ENCODE measurements at places on chromosomes 1 and 21. TPM values are rescaled to one million over a fixed set of nuclear protein-coding genes. Genes with fewer than 3 reads are reported as not detected.

GRCh38 chr1:82695443-82695842 is 894.7 kb downstream of the ADGRL2 start:
- DNase-seq = no peak

- DNase-seq = no peak
These were observed 1.7 kb upstream of the EPS15 start for GRCh38 chr1:51520700-51521248.

DNA sequence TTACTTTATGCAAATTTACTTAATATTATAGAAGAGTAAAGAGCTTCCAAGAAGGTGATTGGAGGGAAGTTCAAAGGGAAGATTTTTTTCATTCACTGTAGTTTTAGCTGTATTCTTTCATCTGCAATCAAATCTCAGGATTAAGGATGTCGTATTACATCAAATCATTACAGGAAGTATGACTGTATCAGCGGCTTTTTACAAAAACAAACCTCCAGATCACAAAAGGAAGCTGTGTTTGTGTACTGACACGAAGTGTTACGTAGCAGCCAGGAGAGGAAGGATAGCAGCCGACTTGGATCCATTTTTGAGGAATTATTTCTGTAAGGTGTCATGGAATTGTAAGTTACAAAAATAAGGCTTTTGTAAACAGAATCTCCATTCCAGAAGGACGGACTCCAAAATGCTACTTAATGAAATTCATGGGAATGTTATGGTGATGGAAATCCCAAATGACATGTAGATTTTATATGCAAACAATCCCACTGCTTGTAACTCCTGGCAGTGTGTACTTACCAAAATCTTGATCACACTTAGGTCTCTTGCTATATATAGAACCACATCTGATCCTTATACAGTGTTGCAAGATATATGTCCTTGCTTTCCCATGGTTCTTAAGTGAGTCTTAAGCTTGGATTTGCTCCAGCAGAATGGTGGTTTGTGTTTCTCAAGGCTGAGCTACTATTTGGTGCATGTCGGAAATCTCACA is 49.8 kb downstream of the KCNJ15 start:
- DNase-seq = no peak

GRCh38 chr1:233086961-233087881 is 136.8 kb downstream of the NTPCR start:
- no peak for DNase-seq

DNA sequence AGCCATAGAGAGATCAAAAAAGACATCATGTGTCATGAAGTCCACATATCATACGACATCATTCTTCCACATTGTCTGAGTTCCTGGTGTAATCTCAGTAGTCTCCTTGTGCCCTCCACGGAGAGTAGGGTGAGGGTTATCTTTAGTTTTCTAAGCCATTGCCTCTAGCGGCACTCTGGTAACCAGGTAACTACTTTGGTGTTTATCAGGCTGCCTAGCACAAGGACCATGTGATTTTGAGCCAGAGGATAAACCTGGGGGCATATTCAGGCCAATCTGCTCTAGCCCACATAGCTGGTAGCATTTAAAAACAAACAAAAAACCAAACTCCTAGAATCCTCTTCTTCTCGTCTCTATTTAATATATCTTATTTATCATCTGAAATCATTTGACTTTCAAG is 147.4 kb downstream of the GDAP2 start:
- no peak for DNase-seq

- no peak for DNase-seq
These were observed 161.5 kb downstream of the TBX15 start for GRCh38 chr1:118826669-118827068.

DNA sequence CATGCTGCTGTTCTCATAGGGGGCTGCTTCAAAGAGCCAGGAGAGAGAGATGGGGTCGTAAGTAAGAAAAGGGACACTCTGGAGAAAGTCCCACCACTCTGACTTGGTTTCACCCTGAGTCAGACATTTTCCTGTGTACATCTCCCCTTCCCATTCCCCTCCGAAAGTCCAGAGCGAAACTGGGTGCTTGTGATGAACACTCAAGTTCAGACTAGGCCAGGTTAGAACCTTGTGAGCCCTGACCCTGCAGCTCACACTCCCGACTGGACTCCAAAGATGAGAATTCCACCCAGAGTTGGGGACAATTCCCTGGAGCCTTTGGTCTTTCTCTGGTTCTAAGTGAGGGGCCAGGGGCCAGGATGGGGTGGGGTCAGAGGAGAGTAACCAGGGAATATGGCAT is 139.5 kb downstream of the CNIH3 start:
- DNase-seq = no peak

- no peak for DNase-seq
These were observed 3.1 kb downstream of the BACE2 start for GRCh38 chr21:41170859-41171609.

DNA sequence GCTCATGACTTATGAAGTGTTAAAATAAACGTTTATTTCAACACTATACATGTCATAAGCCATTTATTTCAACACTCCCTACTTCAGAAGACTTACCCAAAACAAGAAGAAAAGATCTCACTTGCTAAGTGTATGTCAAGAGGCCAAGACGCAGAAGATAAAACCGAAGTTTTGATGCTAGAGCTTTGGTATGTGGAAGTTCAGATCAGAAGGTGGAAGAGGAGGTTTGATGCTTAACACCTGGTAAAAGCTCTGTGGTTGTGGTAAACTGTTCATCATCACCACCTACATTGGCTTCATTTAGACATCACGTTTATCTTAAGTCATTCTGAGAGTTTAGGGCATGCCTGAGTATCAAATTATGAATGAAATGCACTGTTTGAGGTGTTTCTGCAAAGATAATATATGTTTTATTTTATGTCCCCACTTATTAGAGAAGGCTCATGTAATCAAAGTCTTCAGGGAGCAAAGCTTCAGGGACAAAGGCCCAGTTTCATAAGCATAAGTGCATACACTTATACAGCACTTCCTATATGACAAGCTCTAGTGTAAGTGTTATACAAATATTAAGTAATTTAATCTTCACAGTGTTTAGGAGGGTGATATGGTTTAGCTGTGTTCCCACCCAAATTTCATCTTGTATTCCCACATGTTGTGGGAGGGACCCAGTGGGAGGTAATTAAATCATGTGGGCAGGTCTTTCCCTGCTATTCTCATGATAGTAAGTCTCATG is 533.3 kb downstream of the PTBP2 start:
- DNase-seq = no peak

CAPN8 gene
- total RNA-seq = not detected

Measured in activated CD4-positive, alpha-beta memory T cell treated with anti-CD3 and anti-CD28 coated beads for 36 hours (primary cell).